ENCODE measurements at places on chromosomes 11 and 22.

DNA sequence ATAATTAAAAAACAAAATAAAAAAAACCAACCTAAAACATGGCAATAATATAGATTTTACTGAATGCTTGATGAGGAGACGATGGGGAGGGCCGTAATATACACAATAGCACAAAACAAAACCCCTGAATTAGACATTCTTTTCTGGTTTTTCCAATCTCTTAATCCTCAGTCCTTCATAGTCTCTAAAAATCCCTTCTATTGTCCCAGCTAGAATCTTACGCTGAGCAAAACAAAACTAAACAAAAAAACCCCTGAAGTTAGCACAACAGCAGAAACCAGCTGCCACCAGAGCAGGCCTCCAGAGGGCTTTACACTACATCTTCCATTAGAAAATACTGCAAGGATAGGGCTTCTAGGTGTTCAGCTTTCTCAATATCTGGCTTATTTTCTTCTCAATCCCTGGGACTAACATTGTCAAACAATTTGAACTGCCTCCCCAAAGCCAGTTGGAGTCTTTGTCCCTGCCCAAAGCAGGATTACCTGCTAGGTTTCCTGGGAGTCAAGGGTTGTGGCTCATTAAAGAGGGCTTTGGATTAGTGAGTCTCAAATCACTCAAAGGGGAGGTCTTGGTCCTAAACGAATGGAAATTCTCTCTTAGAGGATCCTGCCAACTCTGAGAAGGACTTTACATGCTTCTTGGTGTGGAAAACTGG lies 2.1 kb upstream of the RNF26 start:
- DNase-seq = no peak

DNA sequence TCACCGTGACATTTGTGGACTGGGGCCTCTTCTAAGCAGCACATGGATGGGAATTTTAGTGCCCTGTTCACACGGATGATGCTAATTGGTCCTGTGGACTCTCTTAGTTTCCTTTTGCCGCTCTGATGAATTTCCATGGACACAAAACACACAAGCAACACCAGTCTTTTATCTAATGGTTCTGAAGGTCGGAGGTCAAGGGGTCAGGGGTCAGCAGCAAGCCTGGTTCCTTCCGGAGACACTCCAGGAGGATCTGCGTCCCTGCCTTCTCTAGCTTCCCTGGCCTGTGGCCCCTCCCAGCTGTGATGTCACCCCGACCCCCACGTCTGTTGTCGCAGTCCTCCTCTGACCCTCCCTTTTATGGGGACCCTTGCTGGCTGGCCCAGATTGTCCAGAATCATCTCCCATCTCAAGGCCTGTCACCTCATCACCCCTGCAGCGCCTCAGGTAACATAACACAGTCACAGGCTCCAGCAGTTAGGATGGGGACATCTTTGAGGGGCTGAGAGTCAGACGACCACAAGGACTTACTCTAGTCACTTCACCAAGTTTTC lies 6.8 kb downstream of the NADSYN1 start:
- DNase-seq = no peak

DNA sequence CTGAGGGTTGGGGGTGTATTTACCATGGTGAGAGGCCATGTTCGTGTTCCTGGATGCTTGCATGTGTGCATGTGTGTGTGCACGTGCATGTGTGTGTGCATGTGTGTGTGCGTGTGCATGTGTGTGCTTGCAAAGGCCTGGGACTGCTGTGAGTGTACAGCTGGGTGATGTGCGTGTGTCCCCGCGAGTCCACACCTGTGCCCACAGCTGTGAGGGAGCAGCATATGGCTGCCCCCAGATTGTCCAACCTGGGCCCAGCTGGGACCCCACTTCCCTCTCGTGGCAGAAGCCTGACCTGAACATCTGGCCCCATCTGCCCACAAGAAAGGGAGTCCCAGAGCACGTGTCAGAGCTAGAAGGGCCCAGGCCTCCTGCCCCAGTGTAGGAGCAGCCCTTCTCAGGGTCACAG lies 8.4 kb upstream of the CD248 start:
- DNase-seq = no peak

GRCh38 chr11:17014833-17015626 lies 816 bp upstream of the PLEKHA7 start:
- peak; percentile 12 for DNase-seq

GRCh38 chr11:128904656-128905344 lies 13.6 kb downstream of the KCNJ5 start:
- no peak for DNase-seq

GRCh38 chr22:28989035-28989464 lies 72.6 kb downstream of the C22orf31 start:
- DNase-seq = peak; percentile 7

GRCh38 chr11:114812733-114813132 lies 134.4 kb downstream of the NXPE2 start:
- no peak for DNase-seq

DNA sequence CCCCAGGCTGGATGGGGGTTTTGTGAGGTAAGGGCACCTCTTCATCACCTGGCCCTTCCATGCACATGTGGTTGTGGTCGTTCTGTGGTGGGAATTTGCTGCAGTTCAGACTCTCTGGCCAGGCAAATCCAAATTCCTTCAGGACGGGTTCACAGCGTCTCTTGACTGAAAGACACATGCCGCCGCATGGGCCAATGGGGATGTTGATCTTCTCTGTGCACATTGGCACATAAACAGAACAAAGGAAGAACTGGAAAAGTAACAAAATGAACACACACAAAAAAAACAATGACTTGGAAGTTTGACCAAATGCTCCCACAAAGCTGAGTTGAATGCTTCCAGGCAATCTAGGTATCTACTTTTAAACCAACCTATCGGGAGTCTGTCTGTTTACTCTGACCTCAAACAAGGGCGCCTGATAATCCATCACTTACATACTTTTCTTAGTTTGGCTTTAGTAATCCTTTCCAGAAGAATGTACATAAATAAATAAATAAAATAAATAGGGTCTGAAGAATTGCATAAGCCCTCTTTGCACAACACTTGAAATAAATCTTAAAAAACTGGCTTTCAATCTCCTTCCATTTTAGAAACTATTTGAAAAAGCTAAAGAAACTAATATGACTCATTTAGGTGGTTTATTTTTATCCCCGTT lies 2.8 kb downstream of the FZD4 start:
- DNase-seq = no peak

DNA sequence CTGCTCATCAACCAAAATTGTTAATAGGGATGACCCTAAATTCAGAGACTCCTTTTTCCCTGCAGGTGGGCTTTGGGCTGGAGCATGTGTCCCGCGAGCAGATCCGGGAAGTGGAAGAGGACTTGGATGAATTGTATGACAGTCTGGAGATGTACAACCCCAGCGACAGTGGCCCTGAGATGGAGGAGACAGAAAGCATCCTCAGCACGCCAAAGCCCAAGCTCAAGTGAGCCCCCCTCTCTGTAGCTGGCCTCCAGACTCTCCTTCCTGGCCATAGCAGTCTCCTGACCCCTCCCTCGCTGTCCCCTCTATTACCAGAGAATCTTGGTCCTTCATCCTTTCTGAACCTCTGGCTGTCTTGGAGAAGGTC lies 47.9 kb upstream of the RAB1B start:
- no peak for DNase-seq

DNA sequence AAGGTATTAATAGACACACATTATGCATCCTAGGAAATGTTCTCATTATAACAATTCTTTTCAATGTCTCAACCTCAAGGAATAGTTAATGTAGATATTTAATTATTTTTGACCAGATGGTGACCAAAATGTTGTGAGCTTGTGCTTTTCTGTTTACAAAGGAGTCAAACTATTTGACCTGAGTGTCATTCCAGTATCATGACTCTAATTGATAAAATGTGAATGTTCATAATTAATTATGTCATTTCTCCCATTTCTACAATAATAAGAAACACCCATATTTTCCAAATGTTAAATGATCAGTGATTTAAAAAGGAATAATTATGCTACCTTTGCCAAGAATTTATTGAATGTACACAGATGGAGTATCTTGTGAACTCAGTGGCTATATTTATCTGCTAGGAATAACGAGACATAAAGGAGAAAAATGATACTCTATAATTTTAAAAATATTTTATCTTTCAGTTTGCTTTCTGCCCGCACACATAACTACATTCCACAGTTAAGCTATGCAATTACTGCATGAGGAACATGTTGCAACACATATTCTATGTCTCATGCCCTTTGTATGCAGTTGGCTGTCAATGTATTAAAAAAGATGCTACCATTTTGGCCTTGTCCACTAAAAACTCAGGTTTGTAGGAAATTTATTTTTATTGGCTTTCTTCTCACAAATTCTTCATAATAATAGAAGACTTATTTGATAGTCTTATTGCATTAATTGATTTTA lies 376.7 kb upstream of the CCDC179 start:
- DNase-seq = no peak

DNA sequence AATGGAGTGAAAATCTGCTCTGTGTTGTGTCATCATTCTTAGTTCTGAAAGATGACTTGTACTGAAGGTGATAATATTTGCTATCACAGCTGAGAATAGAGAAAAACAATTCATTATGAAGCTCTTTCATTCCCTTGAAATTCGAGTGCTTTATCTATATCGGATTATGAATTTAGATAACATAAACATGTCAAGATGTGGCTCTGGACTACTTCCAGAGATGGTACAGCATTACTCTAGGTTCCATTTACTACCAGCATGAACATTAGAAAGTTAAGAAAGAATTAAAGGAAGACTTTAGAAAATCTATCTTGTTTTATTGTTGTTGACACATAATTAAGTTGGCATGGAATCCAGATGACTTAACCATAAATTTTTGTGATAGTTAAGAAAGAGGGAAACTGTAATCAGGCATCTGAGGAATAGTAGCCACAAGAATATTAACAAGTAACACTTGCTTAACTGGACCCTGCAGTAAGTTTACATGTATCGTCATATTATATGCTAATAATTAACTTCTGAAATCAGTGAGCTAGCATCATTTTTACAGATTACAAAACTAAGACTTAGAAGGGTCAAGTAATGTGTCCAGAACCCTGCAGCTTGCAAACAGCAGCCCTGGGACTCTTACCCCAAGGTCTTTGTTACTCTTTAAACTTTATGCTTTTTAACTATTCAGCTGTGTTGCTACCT lies 182.6 kb downstream of the DDX10 start:
- no peak for DNase-seq

GRCh38 chr11:45959851-45960250 lies 37.4 kb downstream of the LARGE2 start:
- no peak for DNase-seq

- DNase-seq = no peak
Observed at GRCh38 chr11:86802601-86803051, 2.3 kb downstream of the PRSS23 start.
